Dermis microvascular lymphatic vessel endothelial cell (primary cell): ENCODE measurements at places on chromosomes 16 and 17. TPM values are rescaled to one million over a fixed set of nuclear protein-coding genes. Genes with fewer than 3 reads are reported as not detected.

The SLC25A39 gene
- total RNA-seq = 54.0 and 98.0 TPM in 2 replicates

GRCh38 chr17:63542942-63543821 lies 7.1 kb upstream of the DCAF7 start:
- DNase-seq = no peak

GRCh38 chr16:28180655-28181460 lies 30.9 kb downstream of the XPO6 start:
- DNase-seq = peak; percentile 52

The SPHK1 gene
- 196 and 380 TPM in 2 replicates for total RNA-seq

DNA sequence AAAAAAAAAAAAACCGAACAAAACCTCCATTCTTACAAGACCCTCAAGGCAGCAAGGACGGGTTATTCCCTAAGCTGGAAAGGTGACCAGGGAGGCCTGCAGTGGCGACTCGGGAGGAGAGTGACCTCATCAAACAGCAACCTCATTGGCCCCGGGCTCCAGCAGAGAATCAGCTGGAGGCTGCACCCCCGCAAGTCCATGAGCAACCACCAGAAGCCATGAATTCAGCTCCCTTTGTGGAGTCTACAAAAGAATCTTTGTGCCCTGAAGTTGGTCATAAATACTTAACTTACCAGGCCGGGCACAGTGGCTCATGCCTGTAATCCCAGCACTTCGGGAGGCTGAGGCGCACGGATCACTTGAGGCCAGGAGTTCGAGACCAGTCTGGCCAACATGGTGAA lies 80.9 kb upstream of the CREBBP start:
- no peak for DNase-seq

DNA sequence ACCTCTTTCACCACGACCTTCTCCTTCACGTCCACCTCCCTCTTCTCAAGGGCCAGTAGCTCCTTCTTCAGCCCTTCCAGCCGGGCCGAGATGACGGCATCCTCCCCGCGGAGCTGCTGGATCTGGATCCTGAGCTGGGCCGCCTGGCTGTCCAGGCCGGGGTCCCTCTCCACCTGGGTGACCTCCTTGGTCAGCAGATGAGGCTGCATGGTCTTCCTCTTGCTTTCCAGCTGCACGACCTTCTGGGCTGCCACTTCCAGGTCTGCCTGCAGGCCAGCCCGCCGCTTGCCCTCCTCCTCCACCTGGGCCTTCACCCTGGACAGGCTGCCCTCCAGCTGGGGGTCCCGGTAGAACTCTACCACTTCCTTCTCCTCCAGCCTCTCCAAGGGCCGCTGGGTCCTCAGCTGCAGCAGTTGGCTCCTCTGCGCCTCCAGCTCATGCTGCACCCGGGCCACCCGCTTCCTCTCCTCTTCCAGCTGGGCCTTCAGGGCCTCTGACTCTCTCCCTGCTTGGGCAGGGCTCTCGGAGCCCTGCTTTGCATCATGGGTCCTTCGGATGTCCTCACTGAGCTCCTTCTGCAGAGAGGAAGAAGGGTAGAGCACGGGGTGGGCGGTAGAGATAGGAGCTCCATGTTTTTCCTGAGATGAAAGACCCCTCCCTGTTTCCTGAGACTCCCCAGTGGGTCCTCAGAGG lies 9.5 kb downstream of the CDK3 start:
- no peak for DNase-seq

The SLC5A10 gene
- total RNA-seq = not detected in 2 replicates

The KCNH4 gene
- under 0.01 and 0.13 TPM in 2 replicates for total RNA-seq

The CSH2 gene
- total RNA-seq = not detected in 2 replicates
